ENCODE measurements at places on chromosomes 6 and 20.

DNA sequence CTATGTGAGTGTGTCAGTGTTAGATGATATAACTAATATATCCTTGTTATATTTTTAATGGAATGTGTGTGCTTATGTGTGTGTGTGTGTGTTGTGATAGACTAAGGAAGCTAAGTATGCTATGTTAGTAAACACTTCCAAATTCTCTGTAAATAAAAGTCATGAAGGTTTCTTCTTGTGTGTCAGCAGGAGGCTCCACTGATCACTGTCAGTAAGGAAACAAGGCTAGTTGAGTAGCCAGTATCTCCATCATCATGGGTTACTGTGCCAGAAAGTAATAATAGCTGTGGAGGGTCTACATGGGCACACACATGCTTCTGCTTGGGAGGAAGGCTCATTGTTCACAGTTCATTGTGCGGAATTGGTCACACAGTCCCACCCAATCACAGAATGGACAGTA lies 302.8 kb upstream of the RNF217 start:
- no peak for DNase-seq

DNA sequence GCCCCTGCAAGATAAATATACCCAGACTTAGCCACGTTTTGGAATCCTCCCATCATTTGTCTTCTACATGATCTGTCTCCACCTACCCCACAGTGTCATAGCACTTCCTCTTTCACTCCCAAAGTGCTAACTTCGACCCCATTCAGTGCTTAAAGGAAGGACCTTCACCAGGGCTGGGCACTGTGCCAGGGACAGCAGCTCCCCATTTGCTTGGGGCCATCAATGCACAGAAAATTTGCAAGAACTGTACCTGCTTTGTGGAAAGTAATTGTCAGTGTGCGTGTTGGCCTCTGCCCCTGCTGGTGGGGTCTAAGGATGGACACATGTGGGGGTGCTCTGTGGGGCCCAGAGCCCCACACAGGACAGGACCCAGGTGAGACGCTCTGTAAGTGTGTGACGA lies 5.2 kb upstream of the BPIFA2 start:
- DNase-seq, result no peak

- peak; percentile 98 for DNase-seq
These were observed 124.8 kb downstream of the INSM1 start for GRCh38 chr20:20492521-20493332.

DNA sequence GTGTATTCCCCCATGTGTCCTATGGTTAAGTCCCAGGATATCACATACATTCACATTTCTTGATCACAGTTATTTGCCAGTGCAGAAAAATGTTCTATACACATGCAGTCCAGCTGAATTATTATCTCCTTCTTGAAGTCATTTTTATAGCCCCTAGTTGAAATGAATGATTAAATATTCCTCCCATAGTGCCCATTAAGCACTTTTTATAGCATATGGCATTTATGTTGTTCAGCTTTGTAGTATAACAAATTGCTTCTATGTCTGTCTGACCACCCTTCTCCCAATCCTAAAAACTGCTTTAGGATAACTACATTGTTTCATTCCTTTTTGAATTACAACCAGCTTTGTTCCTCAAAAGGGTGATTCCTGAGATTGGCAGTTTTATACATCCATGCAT lies 123.5 kb downstream of the ADGRB3 start:
- no peak for DNase-seq

- DNase-seq, result no peak
These were observed 143.4 kb upstream of the HMGN3 start for GRCh38 chr6:79377888-79378348.

DNA sequence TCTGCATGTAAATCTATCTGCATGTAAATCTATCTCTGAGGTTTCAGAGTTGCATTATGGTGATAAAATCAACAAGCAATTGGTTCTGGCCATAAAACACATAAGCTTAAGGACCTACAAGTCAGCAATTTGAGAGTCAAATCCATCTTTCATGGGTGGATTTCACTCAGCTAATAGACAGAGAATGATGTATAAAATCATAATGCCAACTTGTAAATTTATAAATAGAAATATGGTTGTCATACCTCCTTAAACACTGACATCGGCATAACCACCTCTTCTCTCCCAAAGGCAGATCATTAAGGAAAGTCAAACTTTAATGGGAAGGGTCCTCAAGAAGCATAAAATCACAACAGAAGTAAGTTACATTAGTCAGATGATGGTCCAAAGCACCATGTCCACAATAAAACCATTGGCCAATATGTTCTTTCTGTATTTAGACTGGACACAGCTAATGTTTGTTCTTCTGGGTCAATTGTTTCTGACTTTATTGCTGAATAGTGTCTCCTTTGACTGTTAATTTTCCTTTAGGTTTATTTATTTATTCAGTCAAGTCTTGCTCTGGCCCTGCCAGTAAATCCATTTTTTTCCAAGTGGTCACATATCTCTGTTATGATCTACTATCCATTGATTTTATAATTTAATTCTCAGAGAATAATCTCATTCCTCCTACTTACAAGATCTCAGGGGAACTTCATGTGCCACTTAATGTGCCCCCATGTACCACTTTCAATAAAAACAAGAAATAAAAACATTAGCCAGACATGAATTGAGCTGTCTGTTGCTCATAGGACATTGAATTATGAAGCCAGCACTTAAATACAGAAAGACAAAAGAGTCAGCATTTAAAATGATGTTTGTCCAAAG lies 382.9 kb upstream of the IRAK1BP1 start:
- DNase-seq, result no peak

DNA sequence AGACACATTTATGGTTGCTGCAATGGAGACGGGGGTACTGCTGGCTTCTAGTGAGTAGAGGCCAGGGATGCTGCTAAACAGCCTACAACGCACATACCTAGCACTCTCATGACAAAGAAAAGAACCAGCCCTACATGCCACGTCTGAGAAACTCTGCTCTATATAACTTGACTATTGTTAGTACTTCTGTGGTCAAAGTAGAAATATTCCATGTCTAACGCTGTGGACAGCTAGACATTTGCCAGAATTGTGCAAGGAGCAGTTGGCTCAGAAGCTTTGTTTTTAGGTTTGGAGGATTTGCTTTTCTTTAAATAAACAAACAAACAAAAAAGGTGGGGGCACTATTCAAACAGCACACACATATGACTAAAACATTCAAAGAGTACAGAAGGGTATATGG lies 20.5 kb downstream of the UBE2V1 start:
- no peak for DNase-seq

- DNase-seq, result no peak
These were observed 783.7 kb downstream of the FRK start for GRCh38 chr6:115276881-115277565.

GRCh38 chr6:14612016-14612980 lies 494.7 kb downstream of the CD83 start:
- no peak for DNase-seq

DNA sequence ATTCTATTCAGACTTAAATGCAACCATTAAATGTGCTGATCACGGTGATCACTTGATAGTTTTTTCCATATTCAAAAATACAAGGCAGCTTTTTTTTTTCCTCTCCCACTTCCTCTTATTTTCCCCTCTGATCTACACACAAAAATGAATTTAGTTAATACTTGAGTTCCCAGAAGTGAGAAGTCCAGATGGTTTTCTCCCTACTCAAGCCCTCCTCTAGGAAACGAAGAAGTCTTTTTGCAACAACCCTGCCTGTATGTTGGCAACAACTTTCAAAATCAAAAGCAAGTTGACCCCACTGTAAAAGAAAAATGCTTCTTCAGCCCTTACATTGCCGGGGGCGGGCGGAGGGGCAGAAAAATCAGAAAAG lies 24.3 kb downstream of the ARHGAP18 start:
- no peak for DNase-seq

GRCh38 chr6:80197474-80197873 lies 91.0 kb downstream of the BCKDHB start:
- no peak for DNase-seq

DNA sequence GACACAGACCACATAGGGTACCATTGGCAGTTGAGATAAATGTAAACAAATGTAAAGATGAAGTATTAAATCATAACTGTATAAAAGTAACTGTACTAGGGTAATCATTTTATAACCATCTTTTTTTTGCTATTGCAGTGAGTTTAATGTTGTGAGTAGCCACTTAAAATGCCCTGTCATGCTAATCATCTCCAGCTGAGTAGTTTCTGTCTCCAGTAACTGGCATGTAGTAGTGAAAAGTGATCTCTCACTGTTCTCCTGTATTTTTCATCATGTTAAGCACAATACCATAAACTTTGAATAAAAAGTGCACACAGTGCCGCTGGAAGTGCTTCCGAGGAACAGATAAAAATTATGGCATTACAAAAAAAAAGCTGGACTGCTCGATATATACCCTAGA lies 45.0 kb upstream of the OPRM1 start:
- DNase-seq, result no peak

DNA sequence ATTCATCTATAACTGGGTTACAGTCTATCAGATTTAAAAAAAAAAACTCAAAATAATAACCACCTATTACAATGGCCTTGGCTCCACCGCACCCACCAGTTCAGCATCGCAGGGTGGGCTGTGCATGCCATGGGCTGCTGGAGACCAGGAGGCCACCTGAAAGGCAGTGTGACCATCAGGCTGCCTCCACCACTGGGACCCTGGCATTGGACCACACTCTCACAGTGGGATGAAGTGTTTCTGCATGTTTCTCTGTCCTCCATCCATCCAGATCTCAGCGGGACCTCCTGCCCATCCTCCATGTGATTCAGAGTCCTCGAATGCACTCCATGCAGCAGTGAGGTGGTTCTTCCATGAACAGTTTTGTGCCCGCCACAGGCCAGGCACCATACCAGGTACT lies 206.1 kb upstream of the CST7 start:
- no peak for DNase-seq

- peak; percentile 66 for DNase-seq
These were observed 55.1 kb downstream of the ARID1B start for GRCh38 chr6:156832231-156832647.

DNA sequence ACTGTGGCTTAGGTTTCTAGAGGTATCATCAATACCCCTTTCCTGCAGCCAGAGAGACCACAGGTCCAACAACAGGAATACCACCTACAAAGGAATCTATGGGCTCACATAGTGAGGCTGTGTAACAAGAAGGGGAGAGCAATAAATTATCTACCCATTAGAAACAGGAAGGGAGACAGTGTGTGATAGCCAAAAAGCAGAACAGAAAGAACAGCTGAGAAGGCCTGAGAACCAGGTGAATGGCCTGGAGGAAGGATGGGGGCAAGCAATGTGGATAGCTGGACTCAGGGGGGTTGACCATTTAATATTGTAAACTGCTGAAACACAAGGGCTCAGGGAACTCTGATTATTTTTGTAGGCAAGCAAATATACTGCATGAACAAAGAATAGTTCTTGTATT lies 628.2 kb downstream of the COL12A1 start:
- DNase-seq, result no peak

GRCh38 chr6:166950443-166950821 lies 5.9 kb downstream of the RNASET2 start:
- no peak for DNase-seq

GRCh38 chr6:124953808-124954207 lies 8.4 kb upstream of the RNF217 start:
- no peak for DNase-seq

- DNase-seq, result no peak
These were observed 1.2 kb downstream of the RHAG start for GRCh38 chr6:49635480-49635879.

DNA sequence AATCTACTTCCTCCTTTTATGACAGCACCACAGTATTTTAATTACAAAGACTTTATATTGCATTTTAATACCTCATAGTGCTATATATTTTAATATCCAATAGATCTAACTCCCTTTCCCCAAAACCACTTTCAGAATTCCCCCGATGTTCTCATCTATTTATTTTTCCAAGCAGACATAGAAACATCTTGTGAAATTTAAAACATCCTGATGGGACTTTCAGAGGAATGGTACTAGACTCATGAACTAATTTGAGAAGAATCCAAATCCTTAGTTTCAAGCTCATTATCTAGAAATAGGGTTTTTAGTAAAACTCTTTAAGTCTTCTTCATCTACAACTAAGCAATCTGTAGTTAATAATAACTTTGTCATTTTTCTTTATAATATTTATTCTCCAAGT lies 97.0 kb downstream of the TRERF1 start:
- DNase-seq, result no peak

DNA sequence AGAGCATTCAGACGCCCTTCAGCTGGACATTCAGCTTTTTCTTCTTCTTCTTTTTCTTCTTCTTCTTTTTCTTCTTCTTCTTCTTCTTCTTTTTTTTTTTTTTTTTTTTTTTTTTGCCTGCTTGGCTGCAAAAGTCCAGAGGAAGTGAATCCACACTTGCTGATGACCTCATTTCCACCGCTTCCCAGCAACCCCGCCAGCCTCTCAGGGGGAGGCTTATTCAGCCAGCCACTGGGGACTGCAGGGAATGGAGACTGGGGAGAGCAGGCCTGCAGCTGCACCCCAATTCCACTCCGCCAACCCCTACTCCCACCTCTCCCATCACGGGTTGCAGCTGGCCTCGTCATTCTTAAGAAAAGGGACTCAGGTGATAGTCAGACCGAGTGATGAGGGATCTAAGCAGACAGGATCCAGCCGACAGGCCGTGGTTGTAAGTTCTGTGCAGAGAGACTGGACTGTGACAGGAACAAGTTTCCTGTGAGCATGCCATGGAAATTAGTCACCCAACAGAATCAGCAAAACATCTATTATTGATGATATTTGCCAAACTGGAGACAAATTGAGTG lies 59.0 kb upstream of the QKI start:
- DNase-seq, result no peak

GRCh38 chr6:161836643-161837448 lies 563.0 kb upstream of the AGPAT4 start:
- DNase-seq, result peak; percentile 29

- DNase-seq, result no peak
These were observed 33.9 kb downstream of the KCNK17 start for GRCh38 chr6:39280247-39280731.

DNA sequence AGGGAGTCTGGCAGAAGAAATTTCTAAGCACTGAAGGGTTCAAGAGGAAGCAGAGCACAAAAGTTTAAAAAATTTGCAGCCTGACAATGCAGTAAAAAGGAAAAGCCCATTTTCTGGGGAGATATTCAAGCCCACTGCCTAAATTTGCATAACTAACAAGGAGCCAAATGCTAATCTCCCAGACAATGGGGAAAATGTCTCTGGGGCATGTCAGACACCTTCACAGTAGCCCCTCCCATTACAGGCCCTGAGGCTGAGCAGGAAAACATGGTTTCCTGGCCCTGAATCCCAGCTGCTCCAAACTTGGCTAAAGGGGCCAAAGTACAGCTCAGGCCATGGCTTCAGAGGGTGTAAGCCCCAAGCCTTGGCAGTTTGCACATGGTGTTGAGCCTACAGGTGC lies 908.5 kb upstream of the MANEA start:
- no peak for DNase-seq

GRCh38 chr6:300026-300425 lies 7.7 kb downstream of the DUSP22 start:
- DNase-seq, result no peak

GRCh38 chr6:146113084-146113623 lies 84.3 kb downstream of the GRM1 start:
- DNase-seq, result no peak

DNA sequence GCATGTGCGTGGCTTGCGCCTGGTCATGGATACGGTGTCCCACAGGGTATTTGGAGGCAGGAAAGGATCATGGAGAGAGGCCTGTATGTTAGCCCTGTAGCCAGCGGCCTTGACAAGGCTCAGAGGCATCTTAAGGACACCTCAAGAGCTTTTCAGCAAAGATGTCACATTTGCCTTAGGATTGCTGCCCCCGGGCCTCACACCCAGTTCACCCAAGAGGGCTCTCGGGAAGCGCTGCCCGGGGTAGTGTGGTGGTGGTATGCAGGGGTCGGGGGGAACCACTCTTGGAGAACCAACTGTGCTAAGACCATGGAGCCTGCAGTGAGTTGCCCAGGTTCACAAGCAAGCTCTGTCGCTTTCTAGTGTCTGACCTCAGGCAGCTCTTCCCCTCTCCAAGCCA lies 36.9 kb upstream of the VSTM2L start:
- no peak for DNase-seq

Data from NCI-H146 (cell line).